ENCODE measurements at places on chromosomes 1 and 21. TPM values are rescaled to one million over a fixed set of nuclear protein-coding genes. Genes with fewer than 3 reads are reported as not detected.

DNA sequence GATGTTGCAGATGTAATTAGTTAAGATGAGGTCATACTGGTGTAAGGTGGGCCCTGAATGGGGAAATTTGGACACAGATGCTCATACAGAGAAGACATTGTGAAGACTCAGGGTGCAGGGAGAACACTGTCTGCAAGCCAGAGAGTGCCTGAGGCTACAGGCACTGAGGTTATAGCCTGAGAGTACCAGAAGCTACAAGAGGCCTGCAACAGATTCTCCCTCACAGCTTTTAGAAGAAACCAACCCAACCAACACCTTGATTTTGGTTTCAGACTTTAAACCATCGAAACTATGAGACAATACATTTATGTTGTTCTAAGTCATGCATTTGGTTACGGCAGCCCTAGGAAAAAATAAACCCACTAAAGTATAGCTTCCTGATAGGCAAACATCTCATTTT is 321.7 kb upstream of the USP25 start:
- no peak for DNase-seq

DNA sequence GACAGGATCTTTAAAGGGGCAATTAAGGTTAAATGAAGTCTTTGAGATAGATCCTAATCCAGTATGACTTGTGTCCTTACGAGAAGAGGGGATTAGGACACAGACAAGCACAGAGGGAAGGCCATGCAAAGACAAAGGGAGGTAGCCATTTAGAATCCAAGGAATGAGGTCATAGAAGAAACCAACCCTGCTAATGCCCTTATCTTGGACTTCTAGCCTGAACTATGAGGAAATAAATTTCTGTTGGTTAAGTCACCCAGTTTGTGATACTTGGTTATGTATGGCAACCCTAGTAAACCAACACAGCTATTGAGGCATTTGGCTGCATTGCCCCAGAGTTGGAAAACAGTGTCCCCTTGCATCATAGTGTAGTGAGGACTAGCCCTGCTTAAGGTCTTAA is 121.3 kb downstream of the MAST2 start:
- DNase-seq = no peak

DNA sequence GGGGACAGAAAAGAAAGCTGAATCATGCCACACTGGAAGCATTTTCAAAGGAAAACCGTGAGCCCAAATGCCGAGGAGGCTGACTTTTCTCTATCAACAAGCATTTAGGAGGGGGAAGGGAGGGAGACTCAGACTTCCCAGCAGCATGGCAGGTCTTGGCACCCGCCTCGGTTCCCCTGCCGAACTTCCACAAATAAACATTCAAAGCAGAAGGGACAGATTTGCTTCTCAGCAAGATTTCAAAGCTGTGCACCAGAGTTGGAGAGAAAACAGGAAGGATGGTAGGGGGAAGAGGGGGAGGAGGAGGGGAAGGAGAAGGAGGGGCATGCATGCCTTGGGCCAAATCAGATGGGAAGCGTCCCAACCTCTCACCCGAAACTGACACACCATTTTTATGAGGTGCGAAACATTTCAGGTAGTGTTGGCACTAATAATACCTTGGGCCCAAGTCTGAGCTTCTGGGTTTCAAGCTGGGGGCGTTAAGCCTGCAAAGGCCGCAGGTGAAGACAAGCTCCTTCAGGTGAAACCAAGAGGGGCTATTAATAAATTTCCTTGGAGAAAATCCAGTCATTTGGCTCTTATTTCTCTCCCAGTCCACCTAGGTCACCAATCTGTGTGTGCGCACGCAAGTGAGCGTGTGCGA is 26.4 kb downstream of the ABCA4 start:
- DNase-seq = no peak

DNA sequence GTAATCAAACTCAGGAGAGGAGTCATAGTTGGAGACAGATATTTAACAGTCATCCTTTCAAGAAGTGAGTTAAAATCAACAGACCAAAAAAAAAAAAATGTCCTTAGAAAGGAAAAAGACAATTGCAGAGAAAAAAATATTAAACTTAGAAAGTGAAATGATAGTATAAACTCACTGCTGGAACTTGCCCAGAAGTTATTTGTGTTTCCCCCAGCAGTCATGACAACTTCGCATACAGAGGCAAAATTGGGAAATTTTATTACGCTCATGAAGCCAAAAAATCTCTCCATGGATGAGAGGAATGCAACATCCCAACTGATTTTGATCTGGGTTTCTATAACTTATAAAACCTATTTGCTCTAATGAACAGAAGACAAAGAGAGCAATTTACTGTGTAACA is 198.2 kb downstream of the LRRC7 start:
- DNase-seq = no peak

The ADAMTS4 gene
- 1.4 TPM for total RNA-seq

The ERG gene
- not detected for total RNA-seq

DNA sequence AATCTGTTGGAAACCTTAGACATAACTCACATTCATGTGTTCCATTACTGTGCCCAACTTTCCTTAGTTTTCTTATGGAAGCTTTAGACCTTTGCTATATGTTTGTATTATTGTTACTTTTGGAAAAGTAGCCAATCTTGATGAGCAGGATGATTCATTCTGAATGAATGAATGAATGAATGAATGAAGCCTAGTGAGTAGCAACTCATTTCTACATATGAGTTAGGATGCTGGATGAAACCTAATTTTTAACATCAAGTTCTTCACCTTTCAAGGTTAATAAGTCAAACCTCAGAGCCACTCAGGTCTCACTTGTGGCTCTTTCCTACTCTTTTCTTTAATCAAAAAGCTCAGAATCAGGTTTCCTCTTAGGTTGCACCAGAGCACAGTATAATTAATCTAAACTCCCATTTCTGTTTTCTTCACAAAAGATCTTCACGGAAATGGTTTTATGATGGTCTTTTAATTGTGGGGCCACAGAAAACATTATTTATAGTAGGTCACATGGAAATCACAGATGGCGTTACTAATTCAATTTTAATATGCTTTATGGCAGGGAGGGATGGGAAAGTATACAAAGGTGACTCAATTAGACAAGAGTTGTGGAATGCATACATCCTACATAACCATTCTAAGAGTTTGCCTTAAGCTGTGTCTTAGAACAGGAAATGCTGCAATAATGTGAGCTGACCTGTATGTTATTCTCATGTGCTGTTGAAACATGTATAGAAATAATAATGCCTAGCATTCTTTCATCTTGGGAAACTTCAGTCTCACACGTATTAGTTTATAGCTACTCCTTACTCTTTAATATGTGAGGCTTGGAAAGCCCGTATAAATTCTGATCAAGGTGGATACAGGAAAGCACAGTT is 4.5 kb upstream of the DDX59 start:
- DNase-seq = no peak

The MAP7D1 gene
- total RNA-seq = 288 TPM

DNA sequence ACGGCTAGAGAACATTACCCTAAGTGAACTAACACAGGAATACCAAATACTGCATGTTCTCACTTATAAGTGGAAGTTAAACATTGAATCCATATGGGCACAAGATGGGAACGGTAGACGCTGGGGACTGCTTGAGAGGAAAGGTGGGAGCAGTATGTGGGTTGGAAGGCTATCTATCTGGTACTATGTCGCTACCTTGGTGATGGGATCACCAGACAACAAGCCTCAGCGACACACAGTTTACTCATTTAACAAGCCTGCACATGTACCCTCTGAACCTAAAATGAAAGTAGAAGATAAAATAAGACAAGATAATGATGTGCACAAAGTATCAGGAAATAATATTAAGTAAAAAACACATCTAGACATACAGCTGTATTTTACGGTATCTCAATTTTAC is 819 bp downstream of the PYHIN1 start:
- DNase-seq = no peak
